ENCODE measurements at places on chromosomes 3 and 15.
A peak's percentile ranks its signal among the peaks of the same experiment; 100 is the strongest.

DNA sequence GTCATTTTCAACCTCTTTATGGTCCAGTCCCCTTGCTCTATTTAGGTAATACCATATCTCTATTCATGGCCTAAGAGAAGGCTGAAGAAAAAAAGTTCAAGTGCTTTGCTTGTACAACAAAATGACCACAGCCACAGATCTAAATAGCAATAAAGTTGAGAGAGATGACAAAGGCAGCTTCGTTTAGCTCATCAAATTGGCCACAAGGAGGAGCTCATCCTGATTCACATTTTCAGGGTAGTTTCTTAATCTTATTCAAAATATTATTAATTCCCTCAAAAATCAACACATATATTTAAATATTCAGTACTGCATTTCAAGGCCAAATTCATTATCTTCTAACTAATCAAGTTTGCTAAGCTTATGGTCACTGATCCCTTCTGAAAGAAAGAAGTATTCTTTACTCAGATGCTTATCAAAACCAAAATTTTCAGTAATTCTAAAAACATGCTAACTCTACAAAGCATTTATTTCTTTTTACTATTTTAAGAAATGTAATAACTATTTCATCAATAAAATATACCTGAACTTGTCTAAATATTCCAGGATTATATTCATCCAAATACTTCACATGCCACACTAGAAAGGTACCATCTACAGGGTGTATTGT is 85.5 kb downstream of the DMXL2 start:
- DNase-seq: no peak

DNA sequence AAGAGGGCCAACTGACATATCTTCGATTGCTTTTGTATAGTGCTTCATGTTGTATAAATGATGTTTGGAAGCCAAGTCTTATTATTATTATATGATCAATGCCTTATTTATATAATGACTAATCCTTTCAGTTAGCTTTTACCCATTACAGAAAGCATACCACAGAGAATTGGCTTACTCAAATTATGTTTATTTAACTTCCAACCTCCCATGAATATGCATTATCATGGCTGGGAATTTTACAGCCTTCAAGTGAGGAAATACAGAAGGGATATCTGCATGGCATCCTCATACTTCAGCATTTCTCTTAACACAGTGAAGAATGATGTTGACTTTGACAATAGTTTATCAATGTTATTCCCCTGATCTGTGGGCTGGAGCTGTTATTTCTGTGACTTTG is 225.9 kb upstream of the GAP43 start:
- DNase-seq: peak; percentile 65

DNA sequence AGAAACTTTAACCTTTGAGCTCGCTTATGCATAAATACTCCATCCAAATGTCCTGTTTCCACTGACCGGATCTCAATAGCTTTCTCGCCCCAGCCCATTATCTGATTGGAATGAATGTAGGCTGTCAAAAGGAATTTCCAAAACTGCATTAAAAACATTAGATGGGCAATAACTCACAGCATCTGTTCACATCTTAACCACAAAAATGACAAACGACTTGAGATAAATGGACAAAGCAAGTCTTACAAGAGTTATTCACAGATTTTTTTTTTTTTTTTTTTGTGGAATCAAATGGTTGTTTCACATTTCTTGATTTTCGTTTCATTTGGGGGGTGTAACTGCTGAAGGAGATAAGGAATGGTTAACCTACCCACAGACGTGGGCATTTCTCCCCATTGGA is 39.7 kb upstream of the SLC2A2 start:
- DNase-seq: no peak

DNA sequence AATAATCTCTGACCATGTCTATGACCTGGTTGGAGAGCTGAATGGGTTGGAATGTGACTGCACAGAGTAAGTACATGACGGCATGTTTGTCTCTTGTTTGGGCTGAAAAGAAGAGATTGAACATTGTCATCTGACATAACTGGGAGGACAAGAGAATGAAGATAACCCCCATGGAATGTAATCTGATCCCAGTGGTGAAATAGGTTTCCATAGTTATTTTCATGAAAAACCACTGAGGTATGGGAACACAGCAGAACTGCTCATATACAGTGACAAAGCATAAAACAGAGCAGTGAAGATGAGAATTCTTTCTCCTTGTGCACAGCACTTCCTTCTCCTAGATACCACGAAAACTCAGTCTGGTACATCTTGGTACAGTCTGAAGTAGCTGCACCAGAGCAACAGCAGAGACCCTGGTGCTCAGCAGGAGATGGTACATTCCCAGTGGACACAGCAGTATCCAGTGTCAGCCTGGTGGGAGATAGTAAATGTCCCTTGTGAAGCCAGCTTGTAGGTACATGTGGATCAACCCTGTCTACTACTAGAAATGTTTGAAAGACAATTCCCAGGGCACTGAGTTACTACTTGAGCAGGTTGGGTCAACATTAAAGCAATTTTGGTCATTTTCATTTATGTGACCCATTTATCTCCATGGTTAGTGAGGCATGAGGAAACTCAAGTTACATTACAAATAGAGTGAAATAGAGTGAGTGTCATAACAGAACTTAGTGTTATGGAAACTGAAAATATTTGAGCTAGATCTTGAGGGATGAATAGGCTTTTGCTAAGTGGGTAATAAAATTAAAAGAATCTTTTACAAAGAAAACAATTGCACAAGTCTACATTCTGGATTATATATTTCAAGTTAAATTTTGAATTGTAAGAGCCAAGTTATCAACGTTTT is 178.3 kb downstream of the SUCNR1 start:
- DNase-seq: peak; percentile 26

- DNase-seq: no peak
Measured at GRCh38 chr15:85318048-85318731, 62.2 kb upstream of the AKAP13 start.

- DNase-seq: no peak
Measured at GRCh38 chr3:12963231-12963896, 109.9 kb downstream of the IQSEC1 start.

DNA sequence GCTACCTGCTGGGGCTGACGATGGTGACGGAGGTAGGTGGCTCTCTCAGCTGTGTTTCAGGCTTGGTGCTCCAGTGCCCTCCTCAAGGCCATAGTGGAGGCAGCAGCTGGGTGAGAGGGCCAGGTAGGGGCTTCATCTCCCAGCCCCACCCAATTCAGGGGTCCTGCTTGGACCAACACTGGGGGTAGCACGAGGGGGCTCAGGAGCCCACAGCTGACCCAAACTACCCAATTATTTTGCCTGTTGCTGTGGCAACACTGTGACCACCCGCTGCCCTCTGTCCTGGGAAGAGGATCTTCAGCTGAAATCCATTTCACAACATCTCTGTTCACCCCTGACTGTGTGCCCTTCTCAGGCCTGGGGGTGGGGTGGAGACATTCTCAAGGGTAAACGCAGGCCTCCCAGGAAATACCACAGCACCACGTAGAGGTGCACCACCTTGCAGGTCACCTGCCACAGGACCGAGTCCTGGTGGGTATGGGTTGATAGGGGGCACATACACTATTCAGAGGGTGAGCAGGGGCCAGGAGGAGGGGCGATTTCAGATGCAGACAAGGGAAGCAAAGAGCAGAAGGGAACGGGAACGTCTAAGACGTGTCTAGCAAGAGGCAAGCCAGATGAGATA is 62.7 kb downstream of the GRIP2 start:
- DNase-seq: no peak

- no peak for DNase-seq
Measured at GRCh38 chr3:197491923-197492664, 63.7 kb downstream of the BDH1 start.

DNA sequence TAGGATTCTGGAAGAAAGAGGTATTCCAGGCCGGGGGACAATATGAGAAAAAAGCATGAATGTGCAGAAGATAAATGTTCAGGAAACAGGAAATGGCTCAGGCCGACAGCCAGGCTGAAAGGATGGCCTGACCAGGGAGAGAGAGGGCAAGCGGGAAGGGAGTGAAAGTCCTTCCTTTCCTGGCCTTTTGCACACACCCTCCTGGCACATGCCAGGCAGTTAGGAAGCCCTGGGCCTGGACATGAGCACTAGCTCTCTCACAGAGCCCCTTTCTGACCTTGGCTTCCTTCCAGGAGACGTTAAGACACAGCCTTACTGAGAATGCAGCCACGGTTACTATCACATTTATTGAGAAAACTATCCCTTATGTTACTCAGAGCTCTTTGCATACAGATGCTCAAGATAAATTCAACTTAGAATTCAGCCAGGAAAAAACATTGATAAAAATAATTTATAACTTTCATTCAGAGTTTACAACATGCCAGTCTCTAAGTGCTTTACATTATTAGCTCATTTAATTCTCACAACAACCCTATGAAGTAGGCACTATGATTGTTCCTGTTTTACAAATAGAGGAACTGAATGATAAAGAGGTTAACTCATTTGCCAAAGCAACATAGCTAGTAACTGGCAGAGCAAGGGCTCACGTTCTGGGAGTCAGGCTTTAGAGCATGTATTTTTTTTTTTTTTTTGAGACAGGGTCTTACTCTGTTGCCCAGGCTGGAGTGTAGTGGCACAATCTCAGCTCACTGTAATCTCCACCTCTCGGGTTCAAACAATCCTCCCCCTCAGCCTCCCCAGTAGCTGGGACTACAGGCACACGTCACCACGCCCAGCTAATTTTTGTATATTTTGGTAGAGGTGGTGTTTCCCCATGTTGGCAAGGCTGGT is 39.4 kb upstream of the SMAD3 start:
- no peak for DNase-seq

GRCh38 chr3:118688396-118688884 is 346.2 kb downstream of the IGSF11 start:
- DNase-seq: no peak

DNA sequence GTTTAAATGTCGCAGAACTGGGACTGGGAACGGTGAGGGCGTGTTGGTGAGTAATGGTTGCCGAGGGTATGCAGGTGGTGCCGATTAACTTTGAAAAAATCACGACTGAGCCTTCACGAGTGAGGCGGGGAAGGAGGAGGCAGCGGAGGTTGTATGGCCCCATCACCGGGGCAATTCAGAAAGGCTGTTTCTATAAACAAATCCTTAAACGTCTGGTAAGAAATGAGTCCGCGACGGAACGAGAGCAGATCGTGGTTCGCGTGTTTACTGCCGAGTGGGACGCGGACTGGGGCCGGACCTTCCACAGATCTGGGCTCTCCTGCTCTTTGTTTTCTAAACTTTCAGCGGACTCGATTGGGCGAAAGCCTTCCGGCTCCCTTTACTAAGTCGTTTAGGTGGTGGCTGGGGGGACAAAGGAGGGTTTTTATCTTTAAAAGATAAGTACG is 2.7 kb downstream of the IGF1R start:
- no peak for DNase-seq

- no peak for DNase-seq
Measured at GRCh38 chr15:52481915-52482314, 46.8 kb downstream of the MYO5A start.

- DNase-seq: no peak
Measured at GRCh38 chr15:57554063-57554811, 37.5 kb upstream of the MYZAP start.

DNA sequence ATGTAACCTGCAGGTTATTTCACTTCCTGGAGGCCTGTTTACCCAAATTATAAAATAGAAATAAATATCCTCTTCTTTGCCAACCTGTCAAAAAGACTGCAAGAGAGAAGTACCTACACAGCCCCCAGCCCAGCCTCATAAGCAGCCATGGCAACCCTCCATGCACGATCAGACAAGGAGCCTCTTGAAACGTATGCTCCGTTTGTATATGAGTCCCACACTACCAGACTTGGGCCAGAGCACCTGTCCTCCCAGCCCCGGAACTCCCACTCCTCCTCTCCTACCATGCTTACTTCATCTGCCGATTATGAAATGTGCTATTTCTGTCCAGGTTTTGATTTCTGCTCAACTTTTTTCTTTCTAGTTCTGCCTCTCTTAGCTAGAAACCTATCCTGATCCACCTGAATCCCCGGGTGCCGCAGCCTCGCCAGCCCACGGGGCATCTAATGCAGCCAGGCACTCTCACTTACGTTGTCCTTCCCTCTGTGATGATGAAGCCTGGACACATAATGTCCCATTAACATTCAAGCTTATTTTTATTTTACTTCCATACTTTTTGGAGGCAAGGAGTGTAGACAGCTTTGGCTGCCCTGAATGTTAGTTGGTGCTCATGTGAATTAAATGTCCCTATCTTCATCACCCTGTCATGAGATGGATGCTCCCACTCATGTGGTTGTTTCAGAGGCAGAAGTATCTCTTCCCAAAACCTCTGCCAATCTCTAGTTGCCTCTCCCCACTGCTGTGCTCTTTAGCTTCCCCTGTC is 73.8 kb downstream of the MB21D2 start:
- no peak for DNase-seq

DNA sequence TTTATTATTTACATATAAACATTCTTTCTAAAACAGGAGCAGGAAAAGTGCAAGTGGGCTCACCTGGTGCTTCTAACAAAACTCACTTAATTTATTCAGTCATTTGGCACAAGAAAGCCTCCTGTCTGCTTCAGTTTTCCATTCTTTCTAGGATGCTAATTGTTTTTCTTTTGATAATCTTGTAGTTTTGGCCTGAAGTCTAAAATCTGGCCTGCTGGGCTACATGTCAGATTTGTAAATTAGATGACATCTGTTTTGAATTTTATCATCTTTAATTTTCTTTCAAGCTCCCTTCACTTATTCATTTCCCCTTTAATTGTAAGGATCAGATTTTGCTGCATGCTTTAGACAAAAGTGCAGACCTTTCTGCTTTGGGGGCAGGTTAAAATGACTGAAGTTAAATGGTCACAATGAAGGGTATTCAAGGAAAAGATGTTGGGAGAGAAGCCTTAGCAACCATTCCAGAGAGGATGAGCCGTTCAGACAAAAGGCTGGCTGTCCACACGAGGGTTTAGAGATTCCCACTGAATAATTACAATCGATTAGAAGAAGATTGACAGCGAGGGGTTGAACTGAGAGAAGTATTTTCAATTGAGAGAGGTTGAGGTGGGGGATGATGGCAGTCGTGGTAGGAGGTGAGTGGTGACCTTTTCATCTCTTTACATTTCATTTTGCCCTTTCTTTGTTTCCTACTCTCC is 59.9 kb upstream of the PTX3 start:
- DNase-seq: no peak

GRCh38 chr3:122502139-122502538 is 12.6 kb downstream of the KPNA1 start:
- no peak for DNase-seq

DNA sequence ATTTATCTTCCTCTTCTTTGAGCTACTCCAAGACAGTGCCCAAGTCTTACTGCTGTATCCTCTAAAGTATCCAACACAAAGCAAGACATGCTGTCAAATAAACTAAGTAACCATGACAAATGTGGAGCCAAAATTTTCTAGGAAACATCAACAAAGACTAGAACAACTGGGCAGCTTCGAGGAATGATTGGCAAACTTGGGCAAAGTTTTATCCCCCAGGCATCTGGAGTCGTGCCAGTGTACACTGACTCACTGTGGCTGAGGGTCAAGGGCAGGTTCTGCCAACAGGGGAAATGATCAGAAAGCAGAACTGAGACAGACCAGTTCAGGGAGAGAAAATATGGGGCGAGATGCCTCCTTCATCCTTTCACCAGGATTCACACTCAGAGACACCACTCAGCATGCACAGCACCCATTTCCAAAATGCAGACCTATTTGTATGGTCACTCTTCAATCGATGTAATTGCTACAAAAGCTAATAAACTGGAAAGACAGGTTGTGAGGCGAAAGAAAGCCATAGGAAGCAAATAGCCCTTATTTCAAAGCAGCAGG is 65.8 kb downstream of the MB21D2 start:
- DNase-seq: no peak

Data from NCI-H1930 (cell line).